ENCODE measurements at places on chromosomes 1 and 21. TPM values are rescaled to one million over a fixed set of nuclear protein-coding genes. Genes with fewer than 3 reads are reported as not detected.

DNA sequence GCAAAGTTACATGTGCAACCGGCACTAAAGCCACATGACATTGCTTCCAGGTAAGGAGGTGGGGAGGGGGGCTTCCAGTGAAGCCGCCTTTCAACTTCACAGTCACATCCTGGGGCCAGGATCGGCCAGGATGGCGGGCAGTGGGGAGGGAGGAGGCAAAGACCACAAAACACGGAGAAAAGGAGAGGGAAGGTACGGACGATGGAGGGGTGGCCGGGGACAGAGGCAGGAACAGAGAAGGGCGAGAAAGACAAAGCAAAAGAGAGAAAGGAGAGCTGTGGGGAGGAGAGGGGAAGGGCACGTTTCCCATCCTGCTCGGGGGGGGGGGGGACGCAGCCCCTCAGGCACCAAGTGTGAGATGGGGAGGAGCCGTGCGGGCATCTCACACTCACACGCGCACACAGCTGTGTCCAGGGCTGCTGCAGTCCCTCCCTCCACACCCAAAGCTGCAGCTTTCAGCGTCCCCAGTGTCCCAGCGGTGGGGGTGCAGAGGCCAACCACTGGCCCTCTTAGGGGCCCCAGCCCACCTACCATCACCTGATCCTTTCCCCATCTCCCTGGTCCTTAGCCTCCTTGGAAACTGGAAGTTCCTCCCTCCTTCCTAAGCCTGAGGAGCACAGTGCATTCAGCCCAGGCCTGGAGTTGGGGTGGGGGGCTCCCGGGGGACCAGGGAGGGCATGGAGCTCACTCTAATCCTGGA, 2.4 kb downstream of the SH2D5 start:
- DNase-seq = no peak

DNA sequence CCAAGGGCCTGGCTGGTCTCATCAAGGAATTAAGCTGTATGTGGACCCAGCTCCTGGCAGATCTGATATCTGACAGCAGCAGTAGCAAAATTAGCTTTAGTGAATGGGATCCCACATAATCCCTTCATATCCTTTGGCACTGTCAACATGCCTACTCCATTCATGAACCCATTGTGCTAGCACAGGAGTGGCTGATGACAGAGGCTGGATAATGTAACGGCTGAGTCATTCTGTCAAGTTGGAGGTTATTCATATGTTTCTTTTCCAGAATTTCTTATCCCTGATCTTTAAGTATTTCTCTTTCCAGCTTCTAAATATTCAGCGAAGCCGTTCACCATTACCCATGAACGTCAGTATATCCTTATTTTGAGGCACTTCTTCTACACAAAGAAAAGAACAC, 84.3 kb downstream of the EXTL2 start:
- DNase-seq = no peak

DNA sequence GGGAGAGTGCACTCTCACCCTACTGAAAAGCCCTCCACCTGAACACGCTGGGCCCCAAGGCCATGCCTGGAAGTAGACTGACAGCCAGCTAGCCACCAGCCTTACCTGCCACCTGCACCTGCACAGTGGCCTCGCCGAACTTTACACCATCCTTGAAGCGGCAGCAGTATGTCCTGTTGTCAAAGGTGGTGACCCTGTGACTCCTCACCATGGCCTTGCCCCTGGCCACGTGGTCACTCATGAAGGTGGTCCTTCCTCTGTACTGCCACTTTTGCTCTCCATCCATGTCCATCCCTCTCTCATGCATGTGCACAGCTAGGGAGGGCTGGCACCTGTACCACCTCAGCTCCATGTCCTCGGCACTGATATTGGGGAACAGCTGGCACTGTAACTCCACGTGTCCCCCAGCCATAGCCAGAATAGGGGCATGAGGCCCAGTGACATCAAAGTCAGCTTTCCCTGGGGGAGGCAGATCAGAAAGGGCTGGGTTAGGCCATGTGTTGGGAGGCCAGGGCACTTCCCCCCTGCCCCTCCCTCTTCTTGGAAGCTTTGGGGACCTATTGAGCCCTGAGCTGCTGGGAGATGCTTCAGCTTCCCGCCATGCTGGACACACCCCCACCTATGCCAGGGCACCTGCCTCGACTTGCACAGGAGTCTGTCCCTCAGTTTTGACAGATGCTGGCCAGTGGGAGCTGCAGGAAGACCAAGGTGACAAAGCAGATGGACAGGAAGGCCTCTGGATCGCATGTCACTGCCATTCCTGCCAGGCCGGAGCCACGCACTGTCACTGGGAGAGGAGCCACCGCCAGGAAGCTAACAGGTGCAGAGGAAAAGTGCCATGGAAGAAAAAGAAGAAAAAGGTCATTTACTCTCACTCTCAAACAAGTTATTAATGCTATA, 24.6 kb downstream of the RNF187 start:
- DNase-seq = no peak

GRCh38 chr1:94974241-94974640, 47.3 kb upstream of the CNN3 start:
- no peak for DNase-seq

GRCh38 chr1:227395426-227396028, 77.2 kb upstream of the CDC42BPA start:
- no peak for DNase-seq

- DNase-seq = no peak
These were observed 47.7 kb upstream of the HP1BP3 start for GRCh38 chr1:20834780-20835179.

- DNase-seq = no peak
These were observed 154.1 kb downstream of the HIVEP3 start for GRCh38 chr1:41764656-41765055.

DNA sequence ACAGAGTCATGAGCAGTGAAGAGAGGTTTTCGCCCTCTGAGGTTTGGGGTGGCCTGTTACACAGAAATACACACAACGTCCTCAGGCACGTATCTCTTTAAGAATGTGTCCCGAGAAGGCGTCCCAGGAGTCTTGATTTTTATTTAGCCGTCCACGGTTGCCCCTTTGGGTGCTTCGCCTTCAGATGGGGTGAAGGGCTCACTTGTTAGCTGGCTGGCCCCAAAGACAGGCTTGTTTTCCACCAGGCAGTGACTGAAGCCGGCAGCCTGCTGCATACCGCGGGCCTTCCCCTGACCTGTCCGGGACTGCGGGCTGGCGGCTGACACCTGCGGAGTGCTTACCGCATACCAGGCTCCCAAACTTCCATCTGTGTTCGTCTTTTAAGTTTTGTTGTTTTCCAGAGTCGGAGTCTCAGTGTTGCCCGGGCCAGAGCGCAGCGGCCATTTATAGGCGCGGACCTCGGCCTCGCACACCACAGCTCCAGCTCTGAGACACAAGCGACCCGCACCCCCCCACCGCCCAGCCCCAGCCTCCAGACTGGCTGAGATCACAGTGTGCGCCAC, 1.6 kb upstream of the ADARB1 start:
- DNase-seq = no peak

GRCh38 chr1:238176441-238176840, 285.7 kb upstream of the ZP4 start:
- DNase-seq = no peak

- DNase-seq = no peak
These were observed 154.2 kb upstream of the L1TD1 start for GRCh38 chr1:62040450-62040849.

DNA sequence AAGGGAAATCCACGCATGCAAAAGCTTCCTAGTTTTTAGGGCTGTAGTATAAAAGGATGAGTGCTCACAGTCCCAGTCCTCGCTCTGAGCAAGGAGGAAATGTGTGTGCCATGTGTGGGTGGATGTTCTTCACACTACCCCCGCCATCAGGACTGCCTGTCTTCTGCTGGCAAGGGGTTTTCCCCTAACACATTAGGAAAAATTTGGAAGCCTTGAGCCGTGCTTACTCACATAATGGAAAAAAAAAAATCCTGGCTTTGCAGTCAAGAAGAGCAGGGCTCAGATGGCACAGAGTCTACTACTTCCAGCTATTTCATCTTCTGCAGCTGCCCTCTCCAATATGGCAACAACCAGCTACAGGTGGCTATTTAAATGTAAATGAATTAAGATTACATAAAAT, 363.1 kb downstream of the PLPP3 start:
- no peak for DNase-seq

DNA sequence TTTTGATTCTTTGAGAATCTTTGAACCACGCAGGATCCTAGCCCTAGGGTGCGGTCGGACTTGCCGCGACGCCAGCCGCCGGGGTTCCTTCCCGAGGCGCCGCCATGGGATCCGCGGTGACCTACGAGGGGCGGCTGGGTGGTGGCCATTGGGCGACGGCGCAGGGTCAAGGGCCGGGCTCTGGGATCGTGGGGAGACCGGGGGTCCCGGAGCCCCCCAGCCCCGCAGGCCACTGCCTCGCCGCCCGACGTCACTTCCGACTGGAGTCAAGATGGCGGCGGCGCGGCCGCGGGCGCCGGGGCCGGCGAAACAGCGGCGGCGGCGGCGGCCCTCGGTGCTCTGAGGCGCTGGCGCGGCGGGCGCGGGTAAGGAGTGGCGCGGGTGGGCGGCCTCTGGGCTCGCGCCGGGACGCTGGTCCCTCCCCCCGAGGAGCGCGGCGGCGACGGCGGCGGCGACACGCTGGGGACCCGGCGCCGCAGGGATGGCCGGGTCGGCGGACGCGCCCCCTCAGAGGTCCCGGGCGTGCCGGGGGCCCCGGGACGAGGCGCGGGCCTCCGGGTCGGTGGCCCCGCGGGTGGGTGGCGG, at the start of gene PRDM2:
Gene PRDM2, plus strand, starts transcription at position 253 of the 585 bp plus-strand sequence. CDS start 15,418 bp downstream, outside the sequence.
- DNase-seq = peak; percentile 83

Gene CYP4Z1
- total RNA-seq = 0.97 TPM

Gene GBP7
- not detected for total RNA-seq

Gene CYYR1
- 27.3 TPM for total RNA-seq

Gene EIF3I
- total RNA-seq = 108 TPM

Gene SPRR2E
- total RNA-seq = not detected

Gene RUNX1
- 1.8 TPM for total RNA-seq

Gene NUF2
- total RNA-seq = 0.89 TPM

Data from Right ventricle myocardium inferior (tissue), 1 donor.